Stimulated activated CD8-positive, alpha-beta memory T cell treated with anti-CD3 and anti-CD28 coated beads, Interleukin-15, amount 100 ng/mL, for 4 hours (primary cell): ENCODE measurements at places on chromosomes 5 and 9.

GRCh38 chr9:131747352-131747751, 7.5 kb upstream of the RAPGEF1 start:
- DNase-seq, result no peak

DNA sequence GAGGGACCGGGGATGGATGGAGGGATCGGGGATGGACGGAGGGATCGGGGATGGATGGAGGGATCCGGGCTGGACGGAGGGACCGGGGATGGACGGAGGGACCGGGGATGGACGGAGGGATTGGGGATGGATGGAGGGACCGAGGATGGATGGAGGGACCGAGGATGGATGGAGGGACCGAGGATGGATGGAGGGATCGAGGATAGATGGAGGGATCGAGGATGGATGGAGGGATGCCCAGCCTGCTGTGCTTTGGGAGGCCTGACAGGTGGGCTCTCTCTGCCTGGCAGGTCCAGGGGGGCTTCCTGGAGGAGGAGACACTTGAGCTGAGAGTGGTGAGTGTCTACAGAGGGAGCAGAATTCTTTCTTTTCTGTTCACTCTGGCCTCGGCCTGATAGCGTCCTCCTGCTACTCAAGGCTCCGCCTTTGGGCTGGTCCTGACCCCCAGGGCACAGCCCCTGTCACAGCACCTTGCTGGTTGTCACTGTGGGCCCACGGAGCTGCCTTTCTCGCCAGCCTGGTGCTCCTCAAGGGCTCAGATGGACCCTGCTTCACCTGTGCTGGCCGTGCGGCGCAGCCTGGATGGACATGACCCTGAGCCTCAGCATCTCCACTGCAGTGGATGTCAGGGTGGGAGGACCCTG, 42.2 kb upstream of the RNF130 start:
- no peak for DNase-seq

DNA sequence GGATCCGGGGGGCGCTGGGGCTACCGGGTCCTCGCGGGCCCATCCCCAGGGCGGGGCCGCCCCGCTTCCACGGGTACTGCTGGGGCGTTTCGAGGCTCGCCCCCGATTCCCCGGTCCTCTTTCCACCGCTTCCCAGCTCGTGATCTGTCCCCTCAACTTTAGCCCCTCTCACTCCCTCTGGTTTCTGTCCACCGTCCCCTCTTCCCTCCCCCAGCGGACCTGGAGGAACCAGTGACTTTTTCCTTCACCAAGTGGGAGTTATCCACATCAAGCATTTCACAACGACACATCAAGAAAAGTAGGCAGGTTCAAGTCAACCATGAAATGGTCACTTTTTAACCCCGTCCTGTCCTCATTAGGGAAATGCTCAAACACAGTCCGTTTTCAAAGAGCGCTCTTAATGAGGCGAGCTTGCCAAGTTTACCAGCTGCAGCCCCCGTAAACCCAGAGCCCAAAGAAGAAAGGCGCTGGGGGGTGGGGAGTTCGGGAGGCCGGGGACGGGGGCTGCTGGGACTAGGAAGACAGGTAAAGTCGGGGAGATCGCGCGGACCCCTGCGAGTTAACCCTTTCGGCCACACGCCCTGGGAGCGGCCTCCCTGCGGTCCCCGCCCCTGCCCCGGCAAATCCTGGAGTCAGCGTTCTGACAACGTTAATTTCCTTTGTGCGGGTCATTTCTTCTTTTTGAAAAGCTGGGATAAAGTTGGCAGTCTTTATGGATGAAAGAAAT, 2.1 kb upstream of the NFIB start:
- DNase-seq, result no peak

- DNase-seq, result peak; percentile 61
Measured at GRCh38 chr9:129174102-129174723, 3.8 kb downstream of the IER5L start.
